ENCODE measurements at places on chromosomes 2 and 18.

- DNase-seq = no peak
Measured at GRCh38 chr2:187612857-187613256, 58.6 kb upstream of the TFPI start.

DNA sequence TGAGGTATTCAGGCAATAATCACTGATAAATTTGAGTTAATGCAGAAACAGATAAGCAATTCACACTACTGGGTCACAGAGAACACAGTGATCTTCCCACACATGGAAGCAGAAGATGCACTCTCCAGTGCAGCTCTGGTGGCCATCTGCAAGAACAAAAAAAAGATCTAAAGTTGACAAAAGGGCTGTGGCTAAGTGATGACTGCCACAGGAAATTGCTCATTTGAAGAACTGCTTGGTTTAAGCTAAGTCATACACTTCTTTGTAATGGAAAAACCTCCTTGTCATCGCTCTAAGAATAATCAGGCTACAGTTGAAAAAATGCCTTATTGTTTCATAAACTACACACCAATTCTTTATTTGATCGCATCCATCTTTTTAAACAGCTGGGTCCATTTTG lies 115.1 kb downstream of the DTNB start:
- peak; percentile 44 for DNase-seq

DNA sequence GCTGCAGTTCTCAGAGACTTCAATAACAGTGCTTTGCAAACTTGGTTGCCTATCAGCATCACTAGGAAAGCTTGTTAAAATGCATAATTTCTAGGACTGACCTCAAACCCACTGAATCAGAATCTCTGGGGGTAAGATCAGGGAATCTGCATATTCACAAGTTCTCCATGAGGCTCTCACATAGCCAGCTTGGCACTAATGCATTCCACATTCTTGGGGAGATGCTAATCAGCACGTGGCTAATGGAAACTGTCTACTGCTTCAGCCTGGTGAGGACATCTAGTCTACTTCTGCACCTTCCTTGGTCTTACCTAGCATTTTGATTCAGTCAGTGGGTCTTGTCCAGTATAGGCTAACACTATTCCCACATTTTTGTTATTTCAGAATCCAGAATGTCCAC lies 56.3 kb downstream of the RBKS start:
- DNase-seq = no peak

- peak; percentile 5 for DNase-seq
Measured at GRCh38 chr2:200578778-200579177, 7.0 kb upstream of the AOX1 start.

DNA sequence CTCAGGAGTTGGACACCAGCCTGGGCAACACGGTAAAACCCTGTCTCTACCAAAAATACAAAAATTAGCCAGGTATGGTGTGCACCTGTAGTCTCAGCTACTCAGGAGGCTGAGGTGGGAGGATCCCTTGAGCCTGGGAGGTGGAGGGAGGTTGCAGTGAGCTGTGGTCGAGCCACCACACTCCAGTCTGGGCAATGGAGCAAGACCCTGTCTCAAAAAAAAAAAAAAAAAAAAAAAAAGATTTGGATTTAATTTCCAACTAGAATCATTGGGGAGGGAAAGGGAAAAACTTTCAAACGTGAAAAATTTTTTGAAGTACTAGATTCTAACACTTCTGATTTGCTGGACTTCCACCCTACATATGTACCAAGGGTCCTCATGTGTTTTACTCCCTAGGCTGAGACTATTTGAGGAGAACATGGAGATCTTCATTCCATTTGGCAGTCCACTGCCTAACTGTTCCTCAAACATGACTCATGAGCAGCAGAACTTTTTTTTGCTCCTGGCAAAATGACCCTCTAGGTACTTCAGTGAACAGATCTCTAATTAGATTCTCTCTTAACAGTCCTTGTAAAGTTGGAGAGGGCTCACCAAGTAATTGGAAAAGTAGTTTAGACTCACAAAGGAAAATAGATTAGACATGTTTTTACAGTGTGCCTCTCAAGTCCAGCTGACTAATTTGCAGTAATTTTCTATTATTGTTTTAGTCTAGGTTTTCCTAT lies 267.6 kb downstream of the METTL4 start:
- no peak for DNase-seq

- no peak for DNase-seq
Measured at GRCh38 chr2:64985447-64985846, 3.8 kb upstream of the SLC1A4 start.

DNA sequence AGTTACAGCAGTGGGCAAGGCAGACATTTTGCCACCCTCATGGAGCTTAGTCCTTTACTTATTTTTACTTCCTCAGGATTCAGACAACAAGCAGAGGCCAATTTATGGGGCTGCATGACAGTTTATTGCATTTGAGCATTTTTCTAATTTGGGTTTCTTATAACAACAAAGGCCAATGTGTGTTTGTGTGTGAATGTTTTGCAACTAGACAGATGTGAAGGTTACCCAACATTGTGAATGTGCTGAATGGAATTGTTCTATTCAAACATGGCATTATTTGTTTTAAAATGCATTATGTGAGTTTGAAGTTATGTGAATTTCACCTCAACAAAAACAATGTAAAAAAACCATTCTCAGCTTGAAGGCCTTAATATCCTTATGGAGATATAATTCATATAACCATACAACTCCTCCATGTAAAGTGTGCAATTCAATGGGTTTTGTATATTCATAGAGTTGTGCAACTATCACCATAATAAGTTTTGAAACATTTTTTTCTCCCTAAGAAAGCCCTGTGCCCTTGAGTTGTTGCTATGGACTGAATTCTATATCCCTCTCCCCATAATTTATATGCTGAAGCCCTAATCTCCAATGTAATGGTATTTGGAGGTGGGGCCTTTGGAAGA lies 57.3 kb downstream of the CCDC195 start:
- no peak for DNase-seq

DNA sequence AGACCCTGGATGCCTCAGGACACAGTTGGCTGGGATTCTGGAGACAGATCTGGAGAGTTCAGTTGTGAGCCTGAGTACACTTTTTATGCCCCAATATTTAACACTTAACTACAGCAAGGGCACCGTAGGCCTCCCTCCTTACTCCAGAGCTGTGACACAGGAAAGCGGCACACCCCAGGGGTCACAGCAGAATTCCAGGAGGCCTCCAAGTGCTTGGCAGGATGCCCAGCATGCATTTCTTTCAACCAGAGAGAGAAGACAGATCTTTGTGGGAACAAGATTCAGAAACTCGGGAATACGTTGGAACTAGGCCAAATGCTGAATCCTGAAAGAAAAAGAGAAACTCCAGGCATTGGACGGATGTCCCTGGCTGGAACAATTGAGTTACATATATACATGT lies 199.2 kb upstream of the NT5C1B start:
- DNase-seq = no peak

DNA sequence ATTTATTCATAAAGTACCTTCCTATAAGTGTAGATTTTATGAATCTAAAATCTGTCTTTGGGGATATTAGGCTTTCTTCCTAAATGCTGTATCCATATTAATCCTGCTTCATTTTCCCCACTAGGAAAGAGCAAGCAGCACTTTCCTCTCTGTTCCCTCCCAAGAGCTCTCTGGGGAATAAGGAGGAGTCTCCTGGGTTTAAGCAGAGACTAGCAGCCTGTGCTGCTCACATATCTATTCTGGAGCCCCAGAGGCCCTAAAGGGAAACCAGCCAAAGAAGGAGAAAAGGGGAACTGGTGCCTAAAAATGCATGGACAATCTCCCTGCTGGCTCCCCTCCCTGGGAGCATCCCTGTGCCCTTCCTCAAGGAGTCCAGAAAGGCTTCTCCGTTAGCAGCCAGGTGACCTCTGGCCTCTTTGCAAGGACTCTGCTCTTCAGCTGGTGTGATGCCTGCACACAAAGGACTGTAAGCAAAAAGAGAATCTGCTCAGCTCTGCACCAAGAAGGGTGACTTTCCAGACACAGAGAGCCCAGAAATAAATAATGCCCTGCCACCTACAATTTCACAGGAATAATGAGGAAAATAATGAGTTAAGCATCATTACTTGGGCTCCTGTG lies 270.6 kb downstream of the SS18 start:
- no peak for DNase-seq

GRCh38 chr2:215843579-215843978 lies 169.8 kb downstream of the MREG start:
- DNase-seq = no peak

- no peak for DNase-seq
Measured at GRCh38 chr2:152499331-152499816, 164.4 kb downstream of the FMNL2 start.

DNA sequence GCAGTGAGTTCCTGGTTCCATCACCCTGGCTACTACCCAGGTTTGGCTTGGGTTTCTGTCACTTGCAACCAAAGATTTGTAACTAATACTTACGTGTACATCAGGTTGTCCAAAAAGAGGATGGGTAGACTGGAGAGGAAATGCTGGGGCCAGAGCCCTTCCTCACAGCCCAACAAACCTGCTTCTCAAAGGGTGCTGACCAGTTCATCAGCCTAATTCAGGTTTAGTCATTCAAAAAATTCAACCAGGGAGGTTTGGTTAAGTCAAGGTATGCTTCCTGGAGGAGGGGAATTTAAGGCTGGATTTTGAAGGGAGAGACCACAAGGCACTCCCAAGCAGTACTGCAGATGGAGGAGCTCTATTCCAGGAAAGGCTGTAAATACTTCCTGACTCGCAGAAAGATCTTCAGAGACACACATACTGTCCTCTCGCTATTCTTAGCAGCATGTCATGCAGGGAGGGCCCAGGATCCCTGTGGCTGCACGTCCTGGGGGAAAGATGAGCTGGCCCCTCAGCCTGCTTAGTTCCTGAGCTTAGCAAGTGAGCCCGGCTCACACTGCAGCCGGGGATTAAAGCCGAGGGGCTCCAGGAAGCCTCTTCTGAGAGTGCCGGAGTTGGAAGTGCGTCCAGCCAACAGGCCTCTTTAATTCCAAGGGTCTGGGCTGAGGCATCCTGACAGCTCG lies 40.0 kb upstream of the BIN1 start:
- DNase-seq = no peak

- DNase-seq = no peak
Measured at GRCh38 chr2:103152556-103152955, 390.7 kb downstream of the TMEM182 start.

- no peak for DNase-seq
Measured at GRCh38 chr18:9708057-9708433, at the start of gene RAB31. RAB31 (plus strand) TSS chr18:9708301; CDS start chr18:9708406, 105 bp downstream.

GRCh38 chr18:6763524-6763923 lies 34.0 kb downstream of the ARHGAP28 start:
- DNase-seq = no peak

DNA sequence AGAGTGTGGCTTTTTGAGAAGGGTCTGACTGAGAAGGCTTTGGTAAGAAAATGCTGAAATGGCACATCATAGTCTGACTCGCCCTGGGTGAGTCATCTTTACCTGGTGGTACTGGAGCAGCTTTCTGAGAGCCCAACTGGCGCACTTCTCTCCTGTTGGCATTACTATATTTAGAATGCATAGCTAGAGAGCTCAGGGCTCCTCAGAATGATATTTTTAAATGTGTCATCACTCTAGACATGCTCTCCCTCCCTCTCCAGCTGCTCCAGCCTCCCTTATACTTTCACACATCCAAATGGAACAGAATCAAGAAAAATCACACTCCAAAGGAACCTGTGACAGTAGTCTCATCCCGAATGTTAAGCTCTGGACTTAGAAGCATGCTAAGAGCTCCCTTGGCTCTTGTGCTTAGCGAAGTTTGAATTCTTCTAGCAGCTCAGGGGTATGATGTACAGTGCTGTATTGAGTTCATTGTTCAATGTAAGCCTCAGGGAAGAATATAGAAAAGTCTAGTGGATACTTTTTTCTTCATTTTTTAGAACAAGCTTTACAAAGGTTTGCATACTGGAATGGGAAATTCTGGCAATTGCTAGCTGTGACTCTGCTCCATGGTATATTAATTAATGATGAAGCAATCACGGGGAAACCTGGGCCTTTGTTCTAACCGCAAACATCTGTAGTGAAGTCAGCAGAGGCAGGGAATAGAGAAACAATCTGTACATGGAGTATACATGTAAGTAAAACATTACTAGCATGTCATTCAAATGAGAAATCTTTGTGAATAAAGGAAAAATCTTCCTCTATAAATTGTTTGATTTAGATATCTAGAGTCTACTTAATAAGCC lies 751.2 kb upstream of the NRXN1 start:
- no peak for DNase-seq

GRCh38 chr18:54939361-54939917 lies 19.8 kb downstream of the CCDC68 start:
- DNase-seq = no peak

- no peak for DNase-seq
Measured at GRCh38 chr2:233003658-233004555, 9.1 kb downstream of the NGEF start.

Measured in CD4-positive, alpha-beta T cell treated with Interleukin-15 for 4 hours (primary cell).